ENCODE measurements at places on chromosomes 6 and 20.

GRCh38 chr6:89564752-89565427 is 73.7 kb downstream of the LYRM2 start:
- DNase-seq, result no peak

- no peak for DNase-seq
Observed at GRCh38 chr20:2004171-2004570, 10.3 kb upstream of the PDYN start.

- DNase-seq, result no peak
Observed at GRCh38 chr20:20225325-20226043, 142.4 kb upstream of the INSM1 start.

- DNase-seq, result no peak
Observed at GRCh38 chr20:25198663-25199383, 3.3 kb downstream of the ENTPD6 start.

GRCh38 chr6:38396209-38396608 is 243.5 kb downstream of the BTBD9 start:
- DNase-seq, result no peak

DNA sequence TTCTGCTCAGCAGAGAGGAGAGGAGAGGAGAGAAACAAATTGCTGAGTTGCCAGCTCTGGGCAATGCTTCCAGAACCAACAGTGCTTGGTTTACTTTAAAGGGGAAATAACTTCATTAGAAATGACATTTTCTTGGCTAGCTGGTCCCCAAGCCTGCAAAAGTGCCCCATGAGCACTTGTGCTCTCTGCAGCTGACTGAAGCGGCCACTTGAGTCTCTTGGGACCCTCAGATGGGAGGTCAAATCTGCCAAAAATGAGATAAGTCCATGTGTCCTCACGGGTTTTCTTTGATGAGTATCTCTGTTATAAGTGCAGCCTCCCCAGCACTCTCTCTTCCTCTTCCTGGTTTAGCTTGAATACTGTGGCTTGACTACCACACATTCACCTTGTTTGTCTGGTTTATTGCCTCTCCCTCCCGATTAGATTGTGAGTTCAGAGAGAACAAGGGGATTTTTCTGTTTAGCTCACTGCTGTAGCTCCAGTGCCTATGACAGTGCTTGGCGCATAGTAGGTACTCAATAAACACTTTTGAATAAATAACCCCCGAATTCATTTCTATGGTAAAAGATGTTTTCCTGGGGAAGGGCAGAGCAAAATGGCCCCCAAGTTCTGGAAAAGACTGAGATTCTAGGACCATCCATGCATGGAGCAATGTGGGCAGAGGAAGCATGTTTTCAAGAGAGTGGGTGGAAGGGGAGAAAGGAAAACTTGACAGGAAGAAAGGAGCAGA is 7.0 kb upstream of the RIN2 start:
- no peak for DNase-seq

DNA sequence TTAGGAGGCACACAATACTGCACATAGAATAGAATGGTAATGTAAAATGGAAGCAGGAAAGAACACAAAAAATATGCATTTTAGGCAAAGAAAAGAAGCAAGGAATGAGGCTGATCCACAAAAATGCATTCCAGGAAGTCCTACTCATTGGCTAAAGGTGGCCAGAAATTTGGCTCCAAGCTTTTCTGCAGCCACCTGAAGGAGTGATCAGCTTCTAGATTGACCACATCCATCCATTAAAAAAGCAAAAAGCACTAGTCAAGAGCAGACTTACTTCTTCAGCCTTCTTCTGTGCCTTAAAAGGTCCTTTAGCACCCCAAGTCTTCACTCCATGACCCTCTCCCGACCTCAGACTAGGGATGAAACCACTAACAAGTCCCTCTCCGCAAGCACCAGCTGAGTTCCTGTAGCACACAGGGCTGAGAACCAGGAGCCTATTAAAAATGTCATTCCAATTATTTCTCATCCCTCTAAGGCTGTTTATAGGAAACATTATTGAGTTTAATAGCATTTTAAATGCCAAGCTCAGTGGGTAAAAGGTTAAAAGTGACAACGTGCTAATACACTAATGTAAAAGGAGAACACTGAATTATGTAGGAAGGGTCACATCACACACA is 36.5 kb downstream of the TRAM2 start:
- no peak for DNase-seq

DNA sequence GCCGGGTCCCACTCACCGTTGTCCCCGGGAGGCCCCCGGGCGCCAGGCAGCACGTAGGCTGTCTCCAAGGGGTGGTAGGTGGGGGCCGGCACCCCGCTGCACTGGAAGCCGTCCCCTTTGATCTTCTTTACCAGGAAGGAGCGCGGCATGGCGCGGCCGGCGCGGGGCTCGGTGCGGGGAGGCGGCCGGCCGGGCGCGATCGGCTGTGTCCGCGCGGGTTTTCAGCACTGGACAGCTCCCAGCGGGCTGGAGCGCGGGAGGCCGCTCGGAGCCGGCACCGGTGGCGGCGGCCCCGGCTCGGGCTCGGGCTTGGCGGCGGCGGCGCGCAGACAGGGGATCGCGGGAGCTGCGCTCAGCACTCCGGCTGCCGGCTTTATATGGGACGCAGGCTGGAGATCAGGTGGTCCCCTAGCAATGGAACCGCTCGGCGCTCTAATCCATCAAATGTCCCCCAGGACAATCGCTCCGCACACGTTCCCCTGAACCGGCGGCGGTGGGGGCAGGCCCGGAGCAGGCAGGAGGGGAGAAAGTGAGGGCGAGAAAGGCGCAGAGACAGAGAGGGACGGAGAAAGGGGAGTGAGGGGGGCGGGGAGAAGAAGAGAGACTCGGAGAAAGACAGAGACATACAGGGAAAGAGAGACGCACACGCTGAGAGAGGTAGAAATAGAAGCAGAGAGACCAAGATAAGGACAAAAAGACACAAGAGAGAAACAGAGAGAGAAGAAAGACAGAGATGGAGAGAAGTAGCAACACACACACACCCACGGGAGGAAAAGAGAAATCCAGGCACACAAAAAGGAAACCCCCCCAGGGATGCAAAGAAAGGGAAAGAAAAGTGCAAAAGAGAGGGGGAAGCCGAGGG is at the start of gene SCRT2:
Gene SCRT2, minus strand, starts transcription at position 350 of the 862 bp plus-strand sequence. Its CDS starts 201 bp downstream, at position 149.
- peak; percentile 92 for DNase-seq

- DNase-seq, result no peak
Observed at GRCh38 chr6:82176616-82177015, 70.9 kb downstream of the IBTK start.

DNA sequence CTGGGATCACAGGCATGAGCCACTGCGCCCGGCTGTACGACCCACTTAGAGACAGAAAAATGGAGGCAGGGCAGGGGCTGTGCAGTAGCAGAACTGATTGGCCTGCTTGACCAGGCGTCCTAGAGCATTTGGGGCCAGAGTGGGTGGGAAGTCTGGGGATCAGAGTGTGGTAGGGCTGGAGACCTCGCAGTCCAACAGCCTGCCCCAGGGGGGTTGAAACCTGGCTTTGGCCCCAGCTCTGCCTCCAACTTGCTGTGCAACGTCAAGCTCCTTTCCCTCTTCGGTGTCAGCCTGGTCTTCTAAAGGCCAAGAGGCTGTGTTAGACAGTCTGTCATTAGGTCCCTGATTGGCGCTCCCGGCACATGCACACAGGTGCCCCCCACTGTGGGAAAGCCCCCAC is 15.3 kb upstream of the SPDEF start:
- DNase-seq, result no peak

DNA sequence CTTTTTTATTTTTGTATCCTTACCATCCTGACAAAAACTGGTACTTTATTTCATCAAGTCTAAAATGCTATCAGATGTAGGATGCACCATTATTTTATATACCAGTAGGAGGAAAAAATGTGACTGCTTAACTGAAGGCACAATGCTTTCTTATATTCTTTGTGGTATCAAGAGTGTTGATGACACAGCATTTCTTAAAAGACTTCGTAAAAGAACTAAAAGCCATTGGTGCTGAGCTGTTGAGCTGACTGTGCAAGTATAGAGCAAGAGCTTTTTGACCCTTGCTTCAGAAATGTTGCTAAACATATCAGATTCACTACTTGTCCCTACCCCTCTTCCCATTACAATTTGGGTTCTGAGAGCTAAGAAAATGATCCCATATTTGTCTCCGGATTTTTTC is 17.5 kb downstream of the SF3B5 start:
- DNase-seq, result no peak

DNA sequence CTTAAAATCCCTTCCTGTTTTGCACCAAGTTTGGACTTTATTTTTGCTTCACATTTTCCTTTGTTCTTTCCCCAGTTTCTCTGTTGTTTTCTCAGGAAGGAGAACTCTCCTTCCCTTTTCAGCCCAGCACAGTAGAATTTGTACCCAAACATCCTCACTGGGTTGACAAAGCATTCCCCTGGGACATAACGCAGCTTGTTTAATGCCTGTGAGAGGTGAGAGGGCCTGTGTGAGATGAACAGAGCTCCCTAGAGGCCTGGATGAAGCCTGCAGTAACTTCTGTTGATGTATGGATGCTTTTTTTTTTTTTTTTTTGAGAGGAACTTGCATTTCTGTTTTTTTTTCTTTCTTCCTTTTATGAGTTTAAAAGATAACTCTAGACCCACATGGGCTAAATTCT is 104.9 kb upstream of the SLC22A23 start:
- no peak for DNase-seq

DNA sequence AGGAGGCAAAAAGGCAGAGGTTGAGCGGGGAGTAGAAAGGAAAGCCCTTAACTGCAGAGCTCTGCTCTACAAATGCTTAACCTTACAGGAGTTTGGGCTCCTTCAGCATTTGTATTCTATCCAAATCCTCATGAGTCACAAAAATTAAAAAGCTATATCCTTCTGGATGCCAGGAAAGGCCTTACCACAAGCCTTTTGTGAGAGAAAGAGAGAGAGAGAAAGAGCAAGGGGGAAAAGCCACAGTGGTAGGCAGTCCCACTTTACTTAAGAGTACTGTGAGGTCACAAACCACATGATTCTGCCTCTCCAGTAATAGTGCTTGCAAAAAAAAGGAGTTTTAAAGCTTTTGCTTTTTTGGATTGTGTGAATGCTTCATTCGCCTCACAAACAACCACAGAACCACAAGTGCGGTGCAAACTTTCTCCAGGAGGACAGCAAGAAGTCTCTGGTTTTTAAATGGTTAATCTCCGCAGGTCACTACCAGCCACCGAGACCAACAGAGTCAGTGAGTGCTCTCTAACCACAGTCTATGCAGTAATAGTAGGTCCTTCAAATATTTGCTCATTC is at the start of gene RUNX2:
Gene RUNX2, plus strand, starts transcription at position 375 of the 567 bp plus-strand sequence. CDS start 397 bp downstream, outside the sequence.
- DNase-seq, result no peak

DNA sequence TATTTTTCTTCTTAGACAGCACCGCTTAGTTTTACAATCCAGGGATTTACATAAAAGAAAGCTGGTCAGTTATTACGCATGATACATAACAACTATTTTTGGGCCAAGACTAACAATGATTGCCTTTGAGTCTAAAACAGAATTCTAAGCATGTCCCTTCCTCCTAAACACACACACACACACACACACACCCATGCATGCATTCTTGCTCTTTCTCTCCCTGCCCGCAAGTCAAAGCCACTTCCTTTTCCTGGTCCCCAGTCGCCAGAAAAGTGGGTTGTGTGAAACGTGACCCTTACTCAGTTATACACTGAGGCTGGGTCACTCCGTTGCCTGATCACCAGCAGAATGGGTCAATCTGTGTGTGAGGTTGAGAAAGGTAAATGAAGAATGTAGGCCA is 31.4 kb downstream of the FYN start:
- no peak for DNase-seq

DNA sequence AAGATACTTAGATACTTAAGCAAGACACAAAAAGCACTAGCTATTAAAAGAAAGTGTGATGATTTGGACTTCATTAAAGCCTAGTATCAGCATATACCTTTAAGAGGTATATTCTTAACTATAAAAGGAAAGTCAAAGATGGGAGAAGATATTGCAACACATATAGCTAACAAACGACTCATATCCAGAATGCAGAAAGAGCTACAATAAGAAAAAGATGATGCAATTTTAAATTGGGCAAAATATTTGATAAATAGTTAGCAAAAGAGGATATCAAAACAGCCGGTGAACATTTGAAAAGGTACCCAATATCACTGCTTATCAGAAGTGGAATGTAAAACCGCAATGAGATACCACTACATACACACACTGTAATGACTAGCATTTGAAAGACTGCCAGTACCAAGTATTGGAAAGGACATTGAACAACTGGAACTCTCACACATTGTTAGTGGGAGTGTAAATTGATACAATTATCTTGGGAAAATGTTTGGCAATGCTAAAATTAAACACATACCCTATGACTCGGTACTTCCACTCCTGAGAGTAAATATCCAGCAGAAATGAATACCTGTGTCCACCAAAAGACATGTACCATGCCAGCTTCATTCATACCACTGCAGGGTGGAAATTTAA is 25.7 kb downstream of the MUC22 start:
- no peak for DNase-seq

GRCh38 chr20:60513141-60513540 is 554.9 kb downstream of the CDH26 start:
- DNase-seq, result no peak

DNA sequence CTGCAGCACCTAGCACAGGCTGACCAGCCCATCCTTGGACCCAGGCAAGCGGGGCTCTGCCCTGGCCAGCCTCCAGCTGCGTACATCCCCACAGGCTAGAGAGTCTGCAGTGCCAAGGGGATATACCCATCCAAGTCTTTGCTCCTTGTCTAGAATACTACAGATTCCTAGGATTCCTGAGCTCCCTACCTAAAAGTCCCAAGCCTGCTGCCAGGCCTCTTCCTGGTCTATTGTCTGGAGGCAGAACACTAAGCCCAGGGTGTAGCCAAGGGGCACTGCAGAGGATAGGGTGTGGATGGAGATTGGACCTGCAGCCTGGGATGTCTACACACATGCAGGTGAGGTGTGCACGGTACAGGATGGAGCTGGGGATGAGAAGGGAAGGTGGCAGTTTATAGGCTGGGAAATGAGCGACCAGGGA is 90.0 kb upstream of the SIRPA start:
- no peak for DNase-seq

DNA sequence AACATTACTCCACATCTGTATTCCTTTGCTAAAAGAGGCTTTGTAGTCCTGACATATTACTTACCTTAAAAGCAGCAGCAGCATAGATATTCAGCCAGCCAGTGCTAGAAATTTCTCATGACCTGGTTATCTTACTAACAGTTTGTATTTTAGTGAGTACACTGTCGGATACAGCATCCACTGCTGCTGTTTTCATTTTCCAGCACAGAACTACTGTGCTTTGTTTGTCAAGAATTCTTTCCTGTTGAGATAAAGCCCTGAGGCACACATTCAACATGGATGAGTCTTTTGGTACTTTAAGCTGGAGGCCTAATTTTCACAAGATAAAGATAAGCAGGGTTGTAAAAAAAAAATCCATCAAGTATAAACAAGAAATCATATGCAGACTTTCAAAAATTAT is 311.2 kb upstream of the OPRM1 start:
- no peak for DNase-seq

- no peak for DNase-seq
Observed at GRCh38 chr6:131729550-131729949, 18.7 kb upstream of the CTAGE9 start.

DNA sequence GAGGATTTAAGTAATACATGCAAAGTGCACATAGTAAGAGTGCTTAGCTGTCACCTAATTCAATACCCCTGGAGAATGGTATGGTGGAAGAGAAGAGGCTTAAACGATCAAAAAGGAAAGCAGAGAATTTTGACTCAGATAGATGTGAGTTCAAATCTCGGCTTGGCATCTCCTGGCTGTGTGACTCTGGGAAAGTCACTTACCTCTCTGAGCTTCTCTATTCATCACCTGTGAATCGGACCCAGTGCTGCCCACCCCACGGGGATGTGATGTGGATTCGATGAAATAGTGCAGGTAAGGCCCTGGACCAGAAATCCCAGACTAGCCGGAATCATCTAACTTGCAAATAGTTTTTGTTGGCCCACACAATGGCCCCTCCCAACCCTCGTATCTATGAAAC is 1.8 kb upstream of the B4GALT5 start:
- no peak for DNase-seq

GRCh38 chr6:6875818-6876470 is 231.8 kb upstream of the RREB1 start:
- DNase-seq, result no peak

Measured in posterior vena cava (tissue), 2 donors.